ENCODE measurements at places on chromosomes 6 and 20.

DNA sequence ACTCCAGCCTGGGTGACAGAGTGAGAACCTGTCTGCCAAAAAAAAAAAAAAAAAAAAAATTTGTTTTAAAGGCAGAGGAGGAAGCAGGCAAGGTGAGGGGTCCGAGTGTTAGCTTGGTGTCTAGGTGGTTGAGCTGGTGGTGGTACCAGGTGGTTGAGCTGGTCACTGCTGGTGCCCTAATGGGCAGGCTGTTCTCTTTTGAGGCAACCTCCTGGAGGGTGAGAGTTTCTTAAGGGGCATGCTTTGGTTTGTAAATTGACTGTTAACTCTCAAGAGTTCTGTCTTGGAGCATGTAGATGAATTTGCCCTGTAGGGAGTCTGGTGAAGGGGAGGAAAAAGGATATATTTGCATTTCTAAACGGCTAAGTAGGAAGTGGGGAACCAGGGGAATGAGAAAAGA lies 52.7 kb downstream of the BANF2 start:
- DNase-seq = no peak

GRCh38 chr20:4997222-4997621 lies 4.1 kb downstream of the SLC23A2 start:
- DNase-seq = no peak

- no peak for DNase-seq
Measured at GRCh38 chr20:14957402-14957801, 620.0 kb upstream of the FLRT3 start.

DNA sequence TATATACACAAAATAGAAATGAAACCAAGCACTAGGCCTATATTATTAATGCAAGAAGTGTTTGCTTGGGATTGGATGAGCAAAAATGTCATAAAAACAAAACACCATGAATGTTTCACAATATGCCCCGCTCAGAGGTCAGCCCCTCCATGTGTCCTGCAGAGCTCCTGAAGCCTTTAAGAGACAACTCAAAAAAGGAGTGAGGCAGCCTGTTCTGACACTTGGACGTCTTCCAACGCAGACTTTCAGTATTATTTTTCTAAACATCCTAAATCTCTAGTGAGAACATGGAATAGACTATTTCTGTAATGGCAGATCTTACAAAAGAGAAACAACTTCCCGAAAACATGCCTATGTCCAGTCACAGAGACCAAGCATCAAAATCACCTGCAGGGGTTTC lies 322.6 kb downstream of the PRKN start:
- DNase-seq = no peak

DNA sequence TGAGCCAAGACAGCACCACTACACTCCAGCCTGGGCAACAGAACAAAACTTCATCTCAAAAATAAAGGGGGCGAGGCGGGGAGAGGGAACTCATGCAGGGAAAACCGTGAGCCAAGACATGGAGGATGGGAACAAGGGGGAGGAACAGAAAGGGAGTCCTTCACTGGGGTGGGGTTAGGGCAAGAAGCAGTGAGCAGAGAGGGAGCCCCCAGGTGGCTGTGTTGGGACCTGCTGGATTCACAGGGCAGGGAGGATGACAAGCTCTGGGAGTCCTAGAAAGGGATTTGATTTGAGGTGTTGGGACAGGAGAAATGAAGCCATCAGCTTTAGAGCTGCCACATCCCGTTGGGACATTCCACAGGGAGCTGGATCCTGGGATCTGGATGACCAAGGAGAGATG lies 90.6 kb upstream of the TOP1 start:
- DNase-seq = no peak

DNA sequence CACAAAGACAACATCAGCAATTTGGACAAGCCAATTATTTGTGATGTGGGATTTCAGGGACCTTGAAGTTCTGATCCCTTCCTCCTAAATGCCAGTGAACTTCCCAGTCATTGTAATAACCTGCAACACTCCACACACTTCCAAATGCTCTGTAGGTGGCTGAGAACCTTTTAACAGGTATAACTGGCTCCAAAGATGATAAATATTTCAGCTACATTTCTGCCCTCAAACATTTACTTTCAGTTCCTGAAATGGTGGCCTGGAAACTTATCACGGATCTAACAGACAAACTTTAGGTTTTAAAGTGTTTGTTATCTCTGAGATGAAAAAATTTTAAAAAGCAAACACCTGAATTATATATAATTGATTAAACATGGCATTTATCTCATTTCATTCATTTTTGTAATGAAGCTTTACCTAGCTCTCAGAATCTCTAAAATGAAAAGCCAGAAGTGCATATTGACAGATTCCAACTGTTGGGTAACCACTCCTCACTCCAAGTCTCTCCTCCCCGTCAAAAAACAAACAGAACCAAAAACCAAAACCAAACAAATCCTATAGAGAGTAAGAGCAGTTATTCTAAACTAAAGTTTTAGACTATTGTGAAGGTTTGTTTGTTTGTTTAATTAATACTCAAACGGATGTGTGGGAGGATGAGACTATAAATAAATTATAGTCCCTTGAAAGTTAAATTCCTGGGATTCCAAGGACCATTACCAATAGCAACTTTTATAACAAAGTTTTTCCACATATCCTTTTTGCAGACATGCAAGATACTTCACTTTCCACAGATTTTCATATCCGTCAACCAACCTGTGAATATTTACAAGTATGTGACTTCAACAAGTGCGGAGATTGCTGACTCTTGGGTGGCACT lies 12.4 kb upstream of the KIAA0408 start:
- no peak for DNase-seq

DNA sequence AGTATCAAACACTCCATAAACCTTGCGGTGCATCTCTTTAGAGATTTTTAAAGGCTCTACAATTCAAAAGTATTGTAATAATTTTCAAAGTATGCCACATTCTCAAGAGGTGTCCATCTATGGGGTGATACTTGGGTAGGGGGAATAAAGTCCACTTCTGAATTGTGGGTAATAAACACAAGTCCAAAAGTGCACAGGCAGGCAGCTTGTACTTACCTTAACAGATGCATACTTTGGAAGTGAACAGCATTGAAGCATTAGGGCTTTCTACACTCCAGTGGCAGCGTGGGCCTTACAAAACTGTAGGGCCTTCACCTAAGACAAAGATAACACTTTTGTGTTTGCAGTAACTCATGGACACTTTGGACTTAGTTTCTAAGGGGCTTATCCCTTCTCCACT lies 58.6 kb downstream of the AIG1 start:
- no peak for DNase-seq

- DNase-seq = no peak
Measured at GRCh38 chr20:62087227-62087626, 21.5 kb upstream of the TAF4 start.

- peak; percentile 25 for DNase-seq
Measured at GRCh38 chr6:108661430-108661829, 100.7 kb downstream of the FOXO3 start.

- DNase-seq = no peak
Measured at GRCh38 chr6:161963181-161963580, 689.3 kb upstream of the AGPAT4 start.

GRCh38 chr6:41469156-41470028 lies 76.8 kb upstream of the FOXP4 start:
- DNase-seq = no peak

GRCh38 chr6:158892266-158892665 lies 73.1 kb upstream of the EZR start:
- no peak for DNase-seq

DNA sequence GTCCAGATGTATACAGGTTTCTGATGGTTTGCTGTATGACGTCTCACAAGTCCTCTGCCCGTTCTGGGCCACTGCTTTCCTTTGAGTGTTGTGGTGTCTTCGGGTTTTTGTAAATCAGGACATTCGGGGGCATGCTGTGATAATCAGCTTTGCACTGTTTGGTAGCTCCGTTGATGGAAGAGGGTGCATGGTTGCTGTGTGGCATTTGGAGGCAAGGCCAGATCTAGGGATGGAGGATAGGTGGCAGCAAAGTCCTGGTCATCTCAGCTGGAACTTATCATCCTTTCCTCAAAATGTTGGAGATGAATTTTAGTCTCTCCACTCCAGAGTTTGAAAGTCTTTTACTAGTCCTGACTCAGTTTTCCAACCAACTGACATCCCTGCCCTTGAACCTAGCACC lies 91.0 kb downstream of the SCP2D1 start:
- peak; percentile 4 for DNase-seq

- DNase-seq = no peak
Measured at GRCh38 chr20:62557462-62557861, 81.7 kb upstream of the GATA5 start.

DNA sequence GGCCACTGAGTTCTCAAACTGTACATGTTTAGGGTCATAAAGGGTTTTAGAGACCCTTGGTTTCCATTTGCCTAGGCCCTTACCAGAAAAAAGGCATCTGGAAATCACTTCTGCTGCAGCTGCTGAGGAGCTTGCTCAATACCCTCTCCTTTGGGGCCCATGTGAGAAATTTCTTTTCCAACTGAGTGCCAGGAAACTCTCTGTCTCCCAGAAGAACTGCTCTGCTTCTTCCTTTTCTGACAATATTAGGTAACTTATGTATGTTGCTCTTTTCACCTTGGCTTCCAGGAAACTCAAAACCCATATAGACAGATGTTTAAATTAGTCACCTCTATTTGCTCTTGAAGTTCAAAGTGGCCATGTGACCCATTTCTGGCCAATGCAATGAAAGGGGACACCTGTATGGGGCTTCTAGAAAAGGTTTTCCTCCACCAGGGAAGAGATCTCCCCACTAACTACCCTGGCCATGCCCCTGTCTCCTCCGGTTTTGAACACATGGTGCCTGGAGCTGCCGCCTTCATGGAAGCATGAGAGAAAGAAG lies 121.6 kb downstream of the PREX1 start:
- no peak for DNase-seq

GRCh38 chr6:119148825-119149525 lies 70.5 kb upstream of the FAM184A start:
- DNase-seq = peak; percentile 51

- no peak for DNase-seq
Measured at GRCh38 chr6:131948692-131949619, 2.2 kb downstream of the CCN2 start.

DNA sequence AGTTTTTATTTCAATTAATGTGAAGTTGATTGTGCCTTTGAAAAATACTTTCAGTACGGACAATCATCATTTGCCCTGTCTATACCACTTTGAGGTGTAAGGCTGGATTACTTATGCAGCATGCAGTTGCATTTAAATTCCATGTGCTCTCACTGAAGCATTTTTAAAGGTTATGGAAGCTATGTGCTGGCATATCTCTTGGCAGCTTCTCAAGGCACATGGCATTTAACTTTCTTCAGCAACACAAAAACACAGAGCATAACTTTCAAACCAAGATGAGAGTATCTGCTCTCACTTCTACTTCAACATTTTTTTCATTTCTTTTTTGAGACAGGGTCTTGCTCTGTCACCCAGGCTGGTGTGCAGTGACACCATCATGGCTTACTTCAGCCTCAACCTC lies 360.6 kb upstream of the RUNX2 start:
- DNase-seq = no peak

- DNase-seq = peak; percentile 98
Measured at GRCh38 chr20:2237059-2237458, 58.7 kb upstream of the TGM3 start.

- DNase-seq = peak; percentile 77
Measured at GRCh38 chr6:155248008-155249001, 15.5 kb upstream of the CLDN20 start.

GRCh38 chr6:98958776-98959175 lies 11.0 kb upstream of the FBXL4 start:
- DNase-seq = no peak

- no peak for DNase-seq
Measured at GRCh38 chr6:140360651-140361050, 986.2 kb upstream of the CITED2 start.

GRCh38 chr6:13470238-13471140 lies 16.9 kb downstream of the GFOD1 start:
- DNase-seq = no peak

DNA sequence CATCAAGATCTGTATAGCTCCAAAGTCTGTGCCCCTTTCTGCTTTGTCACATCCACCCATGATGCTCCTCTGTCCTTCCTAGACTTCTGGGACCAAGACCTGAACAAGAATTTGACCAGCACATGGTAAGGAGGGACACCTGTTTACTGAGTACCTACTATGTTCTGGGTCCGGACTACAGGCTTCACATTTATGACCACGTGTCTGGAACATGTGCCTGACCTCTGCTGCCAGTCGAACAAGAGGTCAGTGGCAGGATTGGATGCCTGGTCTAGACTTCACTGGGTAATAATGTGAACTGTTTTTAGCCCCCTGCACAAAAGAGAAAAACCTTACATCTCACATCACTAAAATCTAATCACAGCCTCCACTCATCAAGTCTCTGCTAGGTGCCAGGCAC lies 7.3 kb upstream of the PDYN start:
- no peak for DNase-seq

DNA sequence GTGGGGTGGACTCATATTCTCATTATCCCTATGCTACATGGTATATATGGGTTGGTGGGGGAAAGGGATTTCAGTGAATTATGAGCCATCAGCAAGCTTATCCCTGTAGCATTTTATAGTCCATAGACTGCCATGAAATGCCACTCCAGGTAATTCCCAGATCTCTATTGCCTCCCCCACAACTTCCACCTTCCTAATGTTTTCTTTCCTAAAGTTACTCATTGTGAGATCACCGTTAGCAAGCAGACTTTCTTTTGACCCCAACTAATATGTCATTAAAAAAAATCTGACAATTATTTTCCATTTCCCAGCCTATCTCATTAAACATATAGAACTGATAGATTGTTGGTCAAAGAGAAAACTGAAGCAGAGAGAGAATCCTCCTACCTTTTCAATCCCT lies 40.7 kb upstream of the TBX18 start:
- DNase-seq = no peak

- no peak for DNase-seq
Measured at GRCh38 chr20:51799401-51799860, 2.9 kb downstream of the SALL4 start.

DNA sequence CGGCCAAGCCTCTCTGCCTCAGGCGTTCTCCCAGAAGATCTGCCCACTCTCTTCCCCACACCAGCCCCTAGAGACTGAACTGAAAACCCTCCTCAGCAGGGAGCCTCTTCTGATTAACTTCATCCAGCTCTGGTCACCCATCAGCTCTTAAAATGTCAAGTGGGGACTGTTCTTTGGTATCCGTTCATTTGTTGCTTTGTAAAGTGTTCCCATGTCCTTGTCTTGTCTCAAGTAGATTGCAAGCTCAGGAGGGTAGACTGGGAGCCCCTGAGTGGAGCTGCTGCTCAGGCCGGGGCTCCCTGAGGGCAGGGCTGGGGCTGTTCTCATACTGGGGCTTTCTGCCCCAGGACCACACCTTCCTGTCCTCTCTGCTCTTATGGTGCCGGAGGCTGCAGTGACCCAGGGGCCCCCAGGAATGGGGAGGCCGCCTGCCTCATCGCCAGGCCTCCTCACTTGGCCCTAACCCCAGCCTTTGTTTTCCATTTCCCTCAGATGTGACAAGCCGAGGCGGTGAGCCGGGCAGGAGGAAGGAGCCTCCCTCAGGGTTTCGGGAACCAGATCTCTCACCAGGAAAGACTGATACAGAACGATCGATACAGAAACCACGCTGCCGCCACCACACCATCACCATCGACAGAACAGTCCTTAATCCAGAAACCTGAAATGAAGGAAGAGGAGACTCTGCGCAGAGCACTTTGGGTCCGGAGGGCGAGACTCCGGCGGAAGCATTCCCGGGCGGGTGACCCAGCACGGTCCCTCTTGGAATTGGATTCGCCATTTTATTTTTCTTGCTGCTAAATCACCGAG lies 14.2 kb downstream of the VEGFA start:
- no peak for DNase-seq

Data from AG08395 (cell line).